Stimulated activated naive CD4-positive, alpha-beta T cell (primary cell): ENCODE measurements at places on chromosomes 4 and X.

DNA sequence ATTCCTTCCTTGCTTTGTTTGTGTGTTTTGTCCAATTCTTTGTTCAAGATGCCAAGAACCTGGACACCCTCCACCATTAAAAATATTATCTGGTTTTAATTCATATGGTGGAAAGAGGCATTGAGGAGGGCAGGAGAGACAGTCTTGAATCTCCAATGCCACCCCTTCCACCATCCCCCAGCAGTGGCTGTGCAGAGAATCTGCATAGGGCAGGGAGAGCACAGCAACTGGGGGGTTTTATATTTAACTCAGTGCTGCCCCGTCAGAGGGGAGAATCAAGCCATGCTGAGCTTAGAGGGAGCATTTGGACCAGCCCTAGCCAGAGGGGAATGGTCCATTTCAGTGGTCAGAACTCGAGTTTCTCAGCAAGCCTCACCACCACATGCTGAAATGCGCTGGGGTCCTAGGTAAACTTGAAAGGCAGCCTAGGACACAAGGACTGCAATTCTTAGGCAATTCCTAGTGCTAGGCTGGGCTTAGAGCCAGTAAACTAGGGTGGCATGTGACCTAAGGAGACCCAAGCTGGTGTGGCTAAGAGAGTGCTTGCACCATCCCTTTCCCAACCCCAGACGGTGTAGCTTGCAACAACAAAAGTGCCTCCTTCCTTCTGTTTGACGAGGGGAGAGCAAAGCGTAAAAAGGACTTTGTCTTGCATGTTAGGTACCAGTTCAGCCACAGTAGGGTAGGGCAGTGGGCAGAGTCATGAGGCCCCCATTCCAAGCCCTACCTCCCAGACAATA, 34.2 kb downstream of the CCDC158 start:
- no peak for DNase-seq

DNA sequence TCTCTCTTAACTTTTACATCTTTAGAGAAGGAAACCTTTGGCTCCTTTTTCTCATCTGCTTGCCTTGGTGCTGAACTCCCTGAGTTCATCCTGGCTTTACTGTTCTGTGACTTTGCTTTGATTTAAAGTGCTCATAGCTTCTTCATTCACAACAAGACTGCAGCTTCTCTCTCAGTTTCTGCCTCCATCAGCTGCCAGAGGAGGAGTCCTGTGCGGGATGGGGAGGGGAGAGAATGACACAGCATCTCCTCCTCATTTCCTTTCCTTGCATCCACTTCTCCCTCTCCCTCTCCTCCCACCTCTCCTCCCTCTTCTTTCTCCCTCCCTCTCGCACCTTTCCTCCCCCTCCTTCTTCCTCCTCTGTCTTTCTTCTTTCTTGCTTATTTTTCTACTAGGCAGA, 42.0 kb downstream of the CBLL2 start:
- no peak for DNase-seq

DNA sequence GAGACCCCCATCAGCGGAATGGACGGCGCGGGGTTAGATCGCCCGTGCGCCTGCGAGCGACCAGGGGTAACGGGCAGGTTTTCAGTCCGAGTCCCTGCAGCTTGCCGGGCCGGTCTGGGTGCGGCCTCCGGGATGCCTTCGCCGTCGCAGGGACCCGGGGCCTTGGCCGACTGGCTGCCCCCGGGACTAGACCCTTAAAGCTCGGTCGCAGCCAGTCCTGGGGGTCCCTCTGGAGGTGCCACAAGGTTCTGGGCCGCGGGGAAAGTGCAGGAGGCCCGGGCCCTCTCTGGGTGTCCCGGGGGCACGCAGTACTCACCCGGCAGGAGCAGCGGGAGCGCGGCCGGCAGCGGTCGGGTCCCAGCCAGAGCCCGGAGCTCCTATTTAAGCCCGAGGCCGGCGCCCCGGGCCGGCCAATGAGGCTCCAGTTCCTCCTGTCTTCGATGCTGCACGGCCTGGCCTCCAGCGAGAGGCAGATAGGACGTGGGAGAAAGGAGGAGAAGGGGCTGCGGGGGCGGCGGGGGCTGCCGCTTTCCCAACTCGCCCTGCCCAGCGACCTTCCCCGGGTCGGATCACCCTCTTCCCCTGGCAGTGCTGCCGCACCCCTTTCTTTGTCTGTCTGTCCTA, at the start of gene SPON2:
SPON2 (minus strand) TSS at position 356 of the 624 bp plus-strand sequence.
- DNase-seq: no peak

DNA sequence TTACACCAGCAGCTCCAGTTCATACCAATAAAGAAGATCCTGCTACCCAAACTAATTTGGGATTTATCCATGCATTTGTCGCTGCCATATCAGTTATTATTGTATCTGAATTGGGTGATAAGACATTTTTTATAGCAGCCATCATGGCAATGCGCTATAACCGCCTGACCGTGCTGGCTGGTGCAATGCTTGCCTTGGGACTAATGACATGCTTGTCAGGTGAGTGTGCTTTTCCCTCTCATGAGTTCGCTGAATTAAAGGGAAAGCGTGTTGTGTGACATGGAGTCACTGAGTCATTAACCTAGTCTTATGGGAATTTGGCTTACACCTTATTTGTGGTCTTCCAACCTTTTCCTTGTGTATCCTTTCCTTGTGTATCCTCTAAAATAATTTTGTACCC, 15.9 kb downstream of the TMEM165 start:
- DNase-seq: no peak
